ENCODE measurements at places on chromosomes 12 and 14.

DNA sequence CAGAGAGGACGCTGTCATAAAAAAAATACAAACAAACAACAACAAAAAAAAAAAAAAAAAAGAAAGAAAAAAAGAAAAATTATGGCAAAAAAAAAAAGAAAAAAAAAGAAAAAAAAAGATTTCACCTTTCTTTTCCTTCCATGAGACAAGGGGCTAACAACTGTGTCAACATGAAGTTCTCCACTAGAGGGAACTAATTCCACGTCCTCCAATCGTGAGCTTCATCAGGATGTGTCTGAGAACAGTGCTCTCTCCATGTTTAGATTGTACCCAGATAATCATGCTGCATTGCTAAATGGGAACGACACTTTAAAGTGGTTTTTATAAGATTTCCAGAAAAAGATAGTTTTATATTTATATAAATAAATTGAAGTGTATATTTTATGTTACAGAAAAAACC lies 96.2 kb upstream of the PTPRB start:
- no peak for DNase-seq

GRCh38 chr12:105100998-105101397 lies 6.5 kb upstream of the WASHC4 start:
- no peak for DNase-seq

- DNase-seq: no peak
Observed at GRCh38 chr12:31570880-31571279, 20.1 kb downstream of the DENND5B start.

DNA sequence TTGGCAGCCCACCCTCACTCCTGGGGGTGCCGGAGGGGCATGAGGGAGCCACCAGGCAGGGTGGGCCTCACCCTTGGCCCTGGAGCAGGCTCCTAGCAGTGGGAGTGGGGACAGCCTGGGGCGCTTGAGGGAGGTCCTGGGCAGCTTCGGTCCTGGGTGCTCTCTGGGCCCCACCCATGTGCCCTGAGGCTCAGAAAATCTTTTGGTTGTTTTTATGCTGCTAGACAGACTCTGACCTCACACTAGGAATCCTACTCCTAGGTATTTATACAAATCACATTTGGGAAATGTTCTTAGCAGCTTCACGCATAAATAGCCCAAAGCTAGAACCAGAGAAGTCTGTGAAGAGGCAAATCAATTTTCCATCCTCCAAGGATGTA lies 10.9 kb upstream of the ULK1 start:
- no peak for DNase-seq

DNA sequence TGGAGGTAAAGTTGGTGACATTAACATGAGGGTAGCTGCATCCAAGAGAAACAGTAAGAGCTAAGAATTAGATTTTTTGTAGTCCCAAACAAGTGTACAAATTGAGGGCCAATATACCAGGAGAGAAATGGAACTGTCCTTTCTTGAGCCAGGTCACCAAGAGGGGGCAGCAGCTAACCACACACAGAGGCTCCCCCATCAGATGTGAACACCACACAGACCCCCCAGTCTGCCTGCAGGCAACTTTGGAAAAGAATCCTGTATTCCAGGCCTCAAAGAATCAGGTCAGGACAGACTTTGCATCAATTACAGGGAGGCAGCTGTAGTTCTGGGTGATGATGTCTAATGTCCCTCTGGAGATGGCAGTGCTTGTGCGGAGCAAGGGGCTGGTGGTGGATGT lies 77.9 kb downstream of the SPTB start:
- no peak for DNase-seq

- no peak for DNase-seq
Observed at GRCh38 chr14:47674543-47675465, 601 bp downstream of the MDGA2 start.

DNA sequence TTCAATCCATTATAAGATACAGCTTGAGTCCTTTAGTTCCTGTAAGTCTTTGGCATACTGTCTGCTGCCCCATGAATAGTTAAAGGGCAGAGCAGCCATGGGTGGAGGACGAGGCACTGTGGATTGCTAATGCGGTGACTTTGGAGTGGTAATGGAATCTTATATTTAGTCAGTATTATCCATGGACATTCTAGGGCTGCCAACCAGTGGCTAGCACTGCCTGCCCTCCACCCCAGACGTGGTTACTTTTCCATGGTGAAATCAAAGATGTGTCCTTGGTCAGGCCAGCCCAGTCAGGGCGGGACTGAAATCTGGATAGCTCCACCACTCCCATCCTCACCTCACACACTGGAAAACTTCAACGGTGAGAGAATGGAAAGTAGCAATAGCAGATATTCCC lies 2.3 kb downstream of the TTC9 start:
- DNase-seq: no peak

GRCh38 chr14:90968025-90968424 lies 92.4 kb downstream of the RPS6KA5 start:
- DNase-seq: no peak

- DNase-seq: no peak
Observed at GRCh38 chr14:64193821-64194220, 100.3 kb downstream of the ESR2 start.

GRCh38 chr12:53100466-53101151 lies 2.7 kb upstream of the SOAT2 start:
- DNase-seq: no peak

DNA sequence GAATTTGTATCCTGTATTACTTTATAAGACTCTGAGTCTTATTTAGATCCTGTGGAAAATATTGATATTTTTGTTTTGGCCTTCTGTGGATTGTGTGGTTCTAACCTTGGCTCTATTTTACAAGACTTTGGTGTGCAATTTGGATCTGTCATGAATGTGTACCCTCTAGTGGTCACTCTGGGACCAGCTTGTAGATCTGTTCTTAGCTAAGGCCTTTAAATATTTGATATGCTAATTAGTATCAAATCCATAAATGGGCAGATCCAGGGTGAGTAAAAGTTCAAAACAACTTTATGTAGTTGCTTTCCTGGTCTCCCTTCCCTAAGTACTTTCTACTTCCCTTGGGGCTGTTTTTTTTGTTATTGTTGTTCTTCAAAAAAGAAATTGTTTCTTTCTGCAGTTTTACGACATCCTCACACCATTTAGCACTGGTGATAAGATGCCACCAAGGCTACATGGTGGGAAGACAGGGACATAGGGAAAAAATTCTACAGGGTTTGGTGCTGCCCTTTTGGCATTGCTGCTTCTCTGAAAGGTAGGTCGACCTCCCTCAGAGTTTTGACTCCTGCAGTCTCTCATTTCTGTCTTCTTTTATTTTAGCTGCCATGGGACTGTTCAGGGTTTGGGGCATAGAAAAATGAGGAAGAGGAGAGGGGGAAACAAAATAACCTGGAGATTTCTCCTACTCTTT lies 238.5 kb downstream of the GPHN start:
- DNase-seq: peak; percentile 10

DNA sequence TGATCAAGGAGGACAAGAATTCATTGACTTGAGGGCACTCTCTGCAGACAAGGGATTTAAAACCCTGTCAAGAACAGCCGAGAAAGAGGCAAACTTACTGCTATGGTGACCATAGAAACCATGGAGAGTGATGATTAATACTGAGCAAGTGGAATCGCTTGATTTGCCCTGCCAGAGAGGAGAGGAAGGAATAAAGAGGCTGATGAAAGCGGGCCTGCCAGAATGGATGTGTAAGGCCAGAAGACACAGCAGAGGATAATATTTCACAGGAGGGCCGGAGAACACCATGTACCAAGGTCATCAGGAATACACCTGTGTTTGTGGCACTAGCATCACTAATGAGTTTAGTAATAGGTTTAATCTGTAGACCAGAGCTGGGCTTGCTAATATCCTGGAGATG lies 221.8 kb upstream of the DCN start:
- no peak for DNase-seq

DNA sequence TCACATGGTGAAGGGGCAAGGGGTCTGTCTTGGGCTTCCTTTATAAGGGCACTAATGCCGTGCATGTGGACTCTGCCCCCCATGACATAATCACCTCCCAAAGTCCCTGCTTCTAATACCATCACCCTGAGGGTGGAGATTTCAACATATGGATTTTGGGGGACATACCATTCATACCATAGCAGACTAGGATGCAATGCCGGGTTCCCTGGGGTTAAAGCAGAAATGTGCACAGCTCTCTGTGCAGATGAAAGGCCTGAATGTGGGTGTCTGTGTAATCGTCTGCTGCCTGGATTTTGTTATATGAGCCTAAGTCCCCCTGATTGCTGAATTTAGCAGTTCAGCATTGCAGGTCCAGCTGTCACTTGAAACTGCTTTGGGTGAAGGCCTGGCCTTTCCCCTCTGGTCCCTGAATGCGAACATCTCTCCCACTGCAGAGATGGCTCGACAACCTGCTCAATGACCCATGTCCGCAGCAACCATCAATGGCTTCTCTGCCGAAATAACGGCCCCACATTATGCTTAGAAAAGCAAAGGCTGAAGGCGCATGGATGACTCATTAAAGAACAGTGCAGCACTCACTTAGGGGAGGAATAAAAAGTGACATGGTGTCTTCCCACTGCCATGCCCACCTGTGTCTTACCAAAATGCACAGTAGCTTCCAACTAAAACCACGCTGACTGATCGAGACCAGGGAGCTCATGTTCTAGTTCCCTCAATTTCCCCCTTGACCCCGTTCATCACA lies 286.3 kb downstream of the DPF3 start:
- no peak for DNase-seq

DNA sequence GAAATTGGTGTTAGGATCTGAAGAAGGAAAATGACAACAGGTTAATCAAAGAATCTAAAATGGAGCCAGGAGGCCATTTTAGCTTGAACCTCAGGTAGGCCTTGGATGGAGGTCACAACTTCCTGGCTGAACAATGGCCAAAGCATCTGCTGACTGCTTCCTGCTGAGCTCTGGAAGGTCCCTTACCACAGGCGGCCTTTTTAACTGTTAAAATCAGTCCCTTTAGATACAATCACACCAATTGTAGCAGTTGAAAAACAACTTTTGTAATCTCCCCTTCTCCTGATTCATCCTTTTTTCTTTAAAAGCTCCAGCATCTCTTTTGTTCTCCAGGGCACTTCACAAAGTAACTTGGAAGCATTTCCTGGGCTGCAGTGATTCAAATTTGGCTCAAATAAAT lies 388.8 kb downstream of the PDZRN4 start:
- no peak for DNase-seq

GRCh38 chr12:109504068-109504467 lies 26.6 kb downstream of the UBE3B start:
- no peak for DNase-seq

Data from epithelial cell of prostate (primary cell).